ENCODE measurements at places on chromosomes 13 and 19.

DNA sequence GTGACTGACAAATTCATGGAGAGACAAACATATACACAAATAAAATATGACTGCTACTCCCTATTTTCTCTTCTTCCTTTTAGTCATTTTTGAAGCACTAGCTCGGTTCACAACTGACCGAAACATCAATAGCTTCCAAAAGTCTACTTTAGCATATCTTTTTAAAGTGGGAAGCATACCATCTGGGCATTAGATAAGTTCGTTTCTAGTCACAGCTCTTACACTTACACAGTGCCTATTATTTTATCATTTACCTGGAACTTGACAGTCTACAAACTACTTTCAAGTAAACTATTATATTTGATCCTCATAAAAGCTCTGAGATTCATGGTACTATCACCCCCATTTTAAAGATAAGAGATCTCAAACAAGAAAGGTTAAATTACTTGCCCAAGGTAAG, 458.5 kb downstream of the LMO7 start:
- no peak for DNase-seq

GRCh38 chr13:98542568-98543377, 34.1 kb downstream of the STK24 start:
- no peak for DNase-seq

GRCh38 chr13:28854657-28855056, 34.5 kb downstream of the MTUS2 start:
- no peak for DNase-seq

DNA sequence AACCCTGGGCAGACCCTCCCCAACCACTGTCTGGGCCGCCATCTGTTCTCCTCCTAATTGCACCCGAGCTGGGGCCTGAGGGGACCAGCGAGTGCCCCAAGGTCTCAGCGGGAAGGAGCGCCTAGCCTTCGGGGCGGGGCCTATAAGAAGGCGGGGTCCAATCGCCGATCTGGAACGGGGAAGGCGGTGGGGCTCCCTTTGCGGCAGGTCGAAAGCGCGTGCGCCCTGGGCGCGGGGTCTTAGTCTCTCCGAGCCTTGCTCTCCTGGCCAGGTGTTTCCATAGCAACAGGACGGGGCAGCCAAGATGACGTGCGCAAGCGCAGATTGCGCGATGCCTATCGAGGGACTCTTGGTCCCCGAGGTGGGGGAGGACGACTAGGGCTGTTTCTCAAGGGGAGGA, 2.8 kb downstream of the MAST1 start:
- no peak for DNase-seq

DNA sequence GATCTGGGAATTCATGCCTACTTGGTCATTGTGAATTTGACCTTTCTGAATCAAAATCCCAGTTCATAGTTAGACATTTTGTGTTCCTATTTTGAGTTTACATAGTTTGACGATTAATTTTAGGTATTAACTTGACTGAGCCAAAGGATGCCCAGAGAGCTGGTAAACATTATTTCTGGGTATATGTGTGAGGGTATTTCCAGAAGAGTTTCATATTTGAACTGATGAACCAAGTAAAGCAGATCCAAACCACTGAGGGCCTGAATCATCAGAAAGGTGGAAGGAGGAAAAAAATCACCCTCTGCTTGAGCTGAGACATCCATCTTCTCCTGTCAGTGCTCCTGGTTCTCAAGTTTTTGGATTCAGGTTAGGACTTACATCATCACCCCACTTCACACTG, 116.6 kb downstream of the CYSLTR2 start:
- no peak for DNase-seq

GRCh38 chr19:45816236-45817009, 1.3 kb upstream of the RSPH6A start:
- DNase-seq = no peak

- DNase-seq = no peak
Observed at GRCh38 chr19:10517361-10517759, at the start of gene S1PR5. Gene S1PR5, minus strand, starts transcription at chr19:10517447. Its CDS starts 2,436 bp downstream, at chr19:10515011.

DNA sequence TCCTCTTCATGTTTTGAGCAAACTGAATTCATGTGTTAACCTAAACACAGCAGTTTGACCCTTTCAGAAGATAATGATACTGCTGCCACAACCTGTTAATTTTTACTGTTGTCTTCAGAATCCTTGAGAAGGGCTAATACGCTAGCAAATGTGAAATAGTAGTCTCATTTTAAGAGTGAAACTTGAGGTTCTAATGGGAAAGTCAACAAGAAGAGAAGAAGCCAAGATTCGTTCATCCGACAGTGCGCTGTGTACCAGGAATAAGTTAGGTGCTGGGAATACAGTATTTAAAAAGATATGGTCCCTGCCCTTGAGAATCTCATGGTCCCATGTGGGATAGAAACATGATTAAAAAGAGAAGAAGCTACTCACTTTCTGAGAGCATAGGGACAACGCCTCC, 134.4 kb downstream of the KL start:
- no peak for DNase-seq

DNA sequence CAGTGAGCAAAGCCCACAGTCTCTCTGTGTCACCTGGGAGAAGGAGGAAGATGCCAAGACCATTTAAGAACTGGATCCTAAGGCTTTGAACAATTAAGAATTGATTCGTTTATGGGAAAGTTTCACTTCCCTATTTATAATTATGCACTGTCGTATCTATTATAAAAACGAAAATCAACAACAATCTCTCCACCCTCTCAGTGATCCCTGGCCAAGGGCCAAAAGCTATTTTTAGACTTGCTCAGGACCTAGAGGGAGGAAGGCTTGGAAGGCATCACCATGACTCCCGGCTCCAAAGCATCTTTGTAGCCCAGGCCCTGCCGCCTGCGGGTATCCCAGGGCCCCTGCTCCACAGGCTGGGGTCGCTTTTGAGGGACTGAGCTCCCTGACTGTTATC, 1.3 kb downstream of the RHPN2 start:
- no peak for DNase-seq

DNA sequence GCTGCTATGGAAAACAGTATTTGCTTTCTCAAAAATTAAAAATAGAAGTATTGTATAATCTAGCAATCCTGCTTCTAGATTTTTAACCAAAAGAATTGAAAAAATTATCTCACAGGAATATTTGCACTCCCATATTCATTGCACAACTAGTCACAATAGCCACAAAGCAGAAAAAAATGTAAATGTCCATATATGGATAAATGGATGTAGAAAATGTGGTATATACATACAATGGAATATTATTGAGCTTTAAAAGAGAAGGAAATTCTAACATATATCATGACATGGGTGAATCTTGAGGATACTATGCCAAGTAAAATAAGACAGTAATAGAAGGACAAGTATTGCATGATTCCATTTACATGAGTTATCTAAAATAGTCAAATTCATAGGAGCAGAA, 2753.0 kb downstream of the PCDH9 start:
- no peak for DNase-seq

DNA sequence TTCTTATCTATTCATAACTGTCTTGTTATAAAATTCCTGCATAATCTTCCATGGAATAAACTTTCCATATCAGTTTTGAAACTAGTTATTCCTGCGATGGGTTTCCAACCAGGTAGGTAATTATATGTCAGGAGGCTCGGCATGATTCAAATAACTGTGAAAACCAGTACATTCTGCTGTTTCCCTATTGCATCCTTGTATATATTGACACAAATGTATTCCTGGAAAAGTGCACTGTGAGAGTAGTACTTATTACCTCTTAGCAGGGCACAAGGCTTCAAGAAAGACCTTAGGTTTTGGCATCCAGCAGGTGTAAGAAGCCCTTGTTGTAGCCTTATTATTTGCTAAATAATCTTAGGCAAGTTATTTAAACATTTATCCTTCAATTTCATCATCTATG, 1131.3 kb upstream of the ATXN8OS start:
- DNase-seq = no peak

DNA sequence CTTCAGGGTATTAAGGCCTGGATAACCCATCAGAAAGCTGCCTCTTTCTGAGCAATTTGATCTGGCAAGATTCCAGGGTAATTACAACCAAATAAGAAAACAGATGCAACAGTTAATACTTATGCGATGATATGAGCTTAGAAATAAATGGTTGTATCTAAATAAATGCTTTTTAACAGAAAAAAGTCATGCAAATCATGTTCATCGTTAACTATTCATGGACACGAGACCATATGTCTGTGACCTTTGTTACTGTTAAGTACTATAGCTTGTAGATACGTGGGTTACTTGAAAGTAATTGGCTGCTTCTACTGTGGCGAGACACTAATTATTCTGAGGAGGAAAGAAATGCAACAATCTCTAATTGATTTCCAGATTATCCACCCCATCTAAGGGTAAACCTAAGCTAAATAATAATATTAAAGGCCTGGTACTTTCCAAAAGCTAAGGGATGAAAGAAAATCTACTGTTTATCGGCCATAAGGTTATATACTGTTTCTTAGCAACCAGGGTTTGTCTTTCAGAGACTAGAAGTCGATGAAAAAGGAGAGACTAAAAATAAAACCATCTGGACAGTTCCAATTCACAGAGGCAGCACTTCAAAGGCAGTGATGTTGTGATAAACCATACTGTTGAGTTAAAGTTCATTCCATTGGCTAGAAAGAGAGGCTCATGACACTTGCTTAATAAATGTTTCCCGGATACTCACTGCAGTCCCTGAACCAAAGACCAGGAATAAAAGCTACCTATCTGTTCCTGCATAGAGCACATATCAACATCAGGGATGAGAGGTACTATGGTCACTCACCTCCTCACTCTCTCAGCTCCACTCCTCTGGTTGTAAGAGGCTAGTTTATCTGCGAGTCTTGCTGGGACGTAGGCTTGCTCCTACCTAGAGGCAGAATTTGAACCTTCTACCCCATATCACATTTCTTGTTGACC, 1.5 kb downstream of the EPSTI1 start:
- DNase-seq = no peak

All from stimulated activated CD4-positive, alpha-beta T cell treated with anti-CD3 and anti-CD28 coated beads, TNF-alpha, amount 100 ng/mL, for 24 hours (primary cell).